Kasumi-1 (cell line): ENCODE measurements at places on chromosomes 11 and 22.

GRCh38 chr11:96906476-96906875, 516.7 kb downstream of the JRKL start:
- DNase-seq = no peak

DNA sequence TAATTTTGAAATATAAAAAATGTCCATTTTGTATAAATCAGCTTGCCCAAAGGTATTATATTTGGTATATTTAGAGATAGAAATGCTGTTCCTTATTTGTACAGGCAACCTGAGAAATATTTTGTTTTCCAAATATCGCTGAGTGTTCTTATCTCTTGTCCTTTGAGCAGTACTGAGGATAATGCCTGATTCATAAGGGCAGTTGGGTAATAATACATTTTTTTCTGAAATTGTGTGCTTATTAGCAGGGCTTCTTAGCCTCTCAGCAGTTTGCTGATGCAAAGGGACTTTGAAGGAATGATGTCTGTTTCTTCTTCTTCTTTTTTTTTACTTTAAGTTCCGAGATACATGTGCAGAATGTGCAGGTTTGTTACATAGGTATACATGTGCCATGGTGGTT, 69.1 kb downstream of the LDLRAD3 start:
- no peak for DNase-seq

DNA sequence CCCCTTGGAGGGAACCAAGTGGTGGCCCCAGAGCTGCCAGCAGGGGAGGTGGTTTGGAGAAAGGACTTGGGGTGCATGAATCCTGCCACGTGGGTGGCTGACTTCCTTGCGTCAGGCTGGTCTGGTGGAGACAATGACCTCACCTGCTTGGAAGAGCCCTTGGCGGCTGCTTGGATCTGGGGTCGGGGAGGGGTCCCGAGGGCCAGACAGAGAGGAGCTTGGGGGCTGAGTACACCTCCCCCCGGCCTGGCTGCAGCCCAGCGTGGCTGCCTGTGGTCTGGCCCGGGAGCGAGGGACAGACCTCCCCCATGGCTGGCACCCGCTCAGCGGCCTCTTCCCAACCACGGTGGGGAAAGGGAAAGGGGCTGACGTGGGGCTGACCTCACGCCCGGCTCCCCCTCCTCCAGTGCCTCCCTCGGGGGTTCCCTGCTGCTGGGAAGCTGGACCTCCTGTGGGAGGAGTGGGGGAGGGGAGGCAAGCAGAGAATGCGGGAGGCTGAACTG, 13.8 kb downstream of the LIF start:
- no peak for DNase-seq

GRCh38 chr11:130145311-130145812, 14.2 kb upstream of the ST14 start:
- no peak for DNase-seq

DNA sequence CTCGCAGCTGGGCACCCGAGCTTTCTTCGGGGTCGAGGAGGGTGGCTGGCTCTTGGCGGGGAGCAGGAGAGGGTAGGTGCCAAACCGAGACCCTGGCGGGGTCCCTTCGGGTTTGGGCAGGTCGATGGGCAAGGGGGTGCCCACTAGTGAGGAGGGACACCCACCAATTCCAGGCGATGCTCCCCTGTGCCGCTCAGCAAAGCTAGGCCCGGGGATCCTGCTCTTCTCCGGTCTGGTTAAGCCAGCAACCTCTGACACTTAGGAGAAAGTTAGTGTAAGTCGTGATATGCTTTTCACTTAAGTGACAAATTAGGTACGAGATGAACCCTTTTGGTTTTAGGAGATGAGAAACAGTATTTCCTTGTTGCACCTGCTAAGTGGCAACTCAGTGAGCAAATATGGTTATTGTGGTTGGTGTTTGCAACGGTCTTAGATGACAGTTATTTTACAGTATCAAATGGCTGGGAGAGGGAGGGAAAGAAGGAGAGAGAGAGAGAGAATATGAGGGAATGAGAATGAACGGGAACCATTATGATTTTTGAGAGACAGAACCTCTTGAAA, 565 bp downstream of the NUCB2 start:
- peak; percentile 71 for DNase-seq

DNA sequence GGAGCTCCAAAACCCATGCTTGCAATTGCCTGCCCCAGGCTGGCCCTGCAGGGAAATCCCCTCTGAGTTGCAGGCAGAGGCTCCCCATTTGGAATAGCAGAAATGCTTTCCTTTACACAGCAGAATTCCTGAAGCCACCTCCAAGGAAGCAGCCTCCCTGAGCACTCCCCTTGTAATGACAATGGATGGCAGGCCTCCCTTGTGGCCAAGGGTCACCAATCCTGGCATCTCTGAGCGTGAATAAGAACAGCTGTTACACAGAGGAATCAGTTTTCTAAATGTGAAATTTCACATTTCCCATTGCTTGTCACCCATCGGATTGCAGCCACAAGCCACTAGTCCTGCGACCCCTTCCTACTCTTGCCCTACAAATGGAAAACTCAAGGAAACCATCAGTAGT, 107.6 kb downstream of the GALNT18 start:
- no peak for DNase-seq

DNA sequence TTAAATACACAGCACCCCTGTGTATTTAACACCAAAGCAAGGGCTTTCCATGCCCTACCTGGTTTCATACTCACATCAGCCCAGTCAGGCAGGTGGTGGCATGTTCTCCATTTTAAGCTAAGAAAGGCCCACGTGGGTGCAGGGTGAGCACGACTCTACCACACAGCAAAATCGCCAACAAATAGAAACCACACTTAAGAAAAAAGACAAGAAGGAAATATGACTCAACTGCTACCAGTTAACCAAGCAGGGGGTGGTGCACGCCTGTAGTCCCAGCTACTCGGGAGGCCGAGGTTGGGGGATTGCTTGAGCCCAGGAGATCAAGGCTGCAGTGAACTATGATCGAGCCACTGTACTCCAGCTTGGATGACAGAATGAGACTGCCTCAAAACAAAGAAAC, 35.2 kb upstream of the TFIP11 start:
- DNase-seq = no peak

DNA sequence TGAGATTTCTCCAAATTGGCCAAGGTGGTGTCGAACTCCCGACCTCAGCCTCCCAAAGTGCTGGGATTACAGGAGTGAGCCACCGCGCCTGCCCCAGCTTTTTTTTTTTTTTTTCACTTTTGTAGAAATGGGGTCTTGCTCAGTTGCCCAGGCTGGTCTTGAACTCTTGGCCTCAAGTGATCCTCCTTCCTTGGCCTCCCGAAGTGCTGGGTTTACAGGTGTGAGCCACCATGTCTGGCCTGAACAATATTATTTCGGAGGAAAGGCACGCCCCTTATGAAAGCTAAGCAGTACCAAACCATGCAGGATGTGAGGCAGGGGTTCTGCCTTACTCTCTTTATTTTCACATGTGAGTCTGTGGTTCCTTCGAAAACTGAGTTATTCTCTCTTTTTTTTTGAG, 16.1 kb downstream of the MTCH2 start:
- DNase-seq = no peak

DNA sequence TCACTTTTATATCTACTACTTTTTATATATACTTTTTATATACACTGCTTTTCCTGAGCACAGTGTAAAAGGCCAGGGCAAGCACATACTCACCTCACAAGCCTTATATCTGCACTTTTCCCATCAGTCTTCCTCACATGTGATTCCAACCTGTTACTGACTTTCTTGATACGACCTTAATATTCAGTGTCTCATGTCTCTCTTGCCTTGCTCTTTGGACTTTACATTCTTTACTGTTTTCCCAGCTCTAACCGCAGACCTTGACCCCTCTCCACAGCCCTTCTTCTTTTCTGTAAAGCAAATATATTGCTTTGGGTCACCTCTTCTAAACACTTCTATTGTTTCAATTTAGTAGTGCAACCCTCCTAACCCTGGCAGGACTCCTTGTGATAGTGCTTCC, 353.1 kb upstream of the ANO5 start:
- no peak for DNase-seq

- DNase-seq = peak; percentile 72
Measured at GRCh38 chr22:46116491-46116958, 33.8 kb upstream of the PPARA start.

GRCh38 chr11:14972581-14973495, 687 bp upstream of the CALCA start:
- no peak for DNase-seq

DNA sequence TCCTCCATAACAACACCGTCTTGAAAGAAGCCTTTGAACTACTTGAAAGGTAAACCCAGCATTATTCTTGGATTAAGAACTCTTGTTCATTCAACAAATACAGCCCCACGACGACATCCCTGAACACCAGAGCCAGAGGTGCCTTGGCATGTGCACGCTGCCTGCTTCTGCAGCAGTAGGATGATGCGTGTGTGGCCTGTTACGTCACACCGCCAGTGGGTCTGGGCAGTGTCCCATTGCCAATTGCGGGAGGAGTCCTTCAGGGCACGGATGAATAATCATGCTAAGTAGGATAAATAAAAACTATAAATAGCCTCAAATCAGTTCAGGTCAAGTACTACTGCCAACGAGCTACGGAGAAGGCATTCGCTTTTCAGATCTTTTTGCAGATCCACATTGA, 380.5 kb downstream of the SHANK2 start:
- DNase-seq = no peak

DNA sequence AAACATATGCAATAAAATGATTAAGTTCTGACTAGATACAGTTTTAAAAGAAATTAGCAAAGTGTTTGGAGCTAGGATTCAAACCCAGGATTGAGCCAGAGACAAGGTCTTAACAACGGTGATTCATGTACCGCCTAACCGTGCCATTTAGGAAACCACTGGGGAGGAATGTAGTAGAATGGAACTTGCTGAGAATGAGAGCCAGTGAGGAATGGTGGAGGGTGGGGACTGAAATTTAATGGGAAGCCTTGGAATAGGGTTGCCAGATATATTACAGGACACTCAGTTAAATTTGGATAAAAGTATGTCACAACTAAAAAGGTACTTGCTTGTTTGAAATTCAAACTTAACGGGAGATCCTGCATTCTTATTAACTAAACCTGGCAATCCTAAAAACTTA, 30.4 kb upstream of the TMEM86A start:
- DNase-seq = no peak

- DNase-seq = no peak
Measured at GRCh38 chr11:75308116-75308515, 43.3 kb downstream of the ARRB1 start.

GRCh38 chr11:96763244-96763643, 373.4 kb downstream of the JRKL start:
- DNase-seq = no peak

DNA sequence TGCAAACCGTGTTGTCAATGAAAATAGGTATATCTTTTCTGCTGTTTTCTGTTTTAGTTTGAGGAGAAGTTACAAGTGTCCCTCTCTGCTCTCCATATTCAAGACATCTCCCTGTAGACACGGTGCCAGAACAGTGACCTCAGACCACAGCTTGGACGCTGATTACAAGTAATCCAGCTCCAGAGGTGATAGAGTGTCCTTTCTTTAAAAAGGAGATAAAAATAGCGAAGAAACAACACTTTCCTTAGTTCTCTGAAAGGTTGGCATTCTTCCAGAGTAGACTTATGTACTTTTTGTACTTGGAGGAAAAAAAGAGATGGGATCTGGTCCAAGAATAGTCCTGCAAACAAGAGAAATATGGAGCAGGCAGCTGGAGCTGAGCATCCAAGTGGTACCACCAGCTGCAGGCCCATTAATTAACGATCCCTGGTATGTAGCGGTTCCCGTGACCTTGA, 43.0 kb upstream of the WT1 start:
- no peak for DNase-seq

DNA sequence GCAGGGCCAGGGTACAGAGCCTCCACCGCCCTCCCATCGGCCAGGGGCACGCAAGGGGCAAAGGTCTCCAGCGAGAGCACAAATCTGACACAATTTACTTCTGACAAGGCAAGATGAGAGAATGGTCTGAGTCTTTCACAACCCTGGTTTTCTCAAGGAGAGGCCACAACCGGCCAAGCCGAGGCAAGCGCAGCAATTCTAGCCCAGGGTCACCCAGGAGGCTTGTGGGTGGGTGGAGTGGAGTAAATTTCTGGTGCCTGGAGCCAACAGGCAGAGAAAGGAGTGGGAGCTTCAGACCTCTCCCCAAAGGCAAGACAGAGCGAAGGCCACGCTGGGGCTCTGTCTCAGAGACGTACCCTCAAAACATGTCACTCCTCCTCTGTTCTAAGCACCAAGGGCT, 9.3 kb downstream of the LARGE2 start:
- DNase-seq = no peak

DNA sequence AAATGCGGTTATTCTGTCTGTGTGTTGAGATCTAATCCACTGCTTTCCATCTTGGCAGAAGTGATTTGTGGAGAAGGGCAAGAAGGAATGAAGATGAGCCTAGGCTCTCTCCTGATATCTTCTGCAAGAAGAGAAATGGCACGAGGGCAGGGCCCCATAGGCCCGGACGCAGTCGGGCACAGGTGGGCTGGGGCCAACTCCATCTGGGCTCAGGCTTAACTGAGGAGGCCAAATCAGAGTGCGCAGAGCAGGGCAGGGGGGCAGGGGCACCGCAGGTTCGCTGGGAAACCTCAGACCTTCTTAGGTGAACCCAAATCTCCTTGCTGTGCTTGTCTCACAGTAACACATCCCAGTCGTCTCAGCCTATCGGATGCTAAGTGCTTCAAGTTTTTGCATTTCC, 32.8 kb upstream of the BID start:
- no peak for DNase-seq

- no peak for DNase-seq
Measured at GRCh38 chr11:87306262-87306851, 268.6 kb downstream of the TMEM135 start.

- no peak for DNase-seq
Measured at GRCh38 chr22:47337161-47337621, 574.7 kb downstream of the TBC1D22A start.

- no peak for DNase-seq
Measured at GRCh38 chr11:79406376-79406775, 34.5 kb downstream of the TENM4 start.

GRCh38 chr11:106461839-106462545, 384.5 kb downstream of the AASDHPPT start:
- DNase-seq = no peak

GRCh38 chr22:30610299-30610698, 3.3 kb downstream of the TCN2 start:
- DNase-seq = no peak

DNA sequence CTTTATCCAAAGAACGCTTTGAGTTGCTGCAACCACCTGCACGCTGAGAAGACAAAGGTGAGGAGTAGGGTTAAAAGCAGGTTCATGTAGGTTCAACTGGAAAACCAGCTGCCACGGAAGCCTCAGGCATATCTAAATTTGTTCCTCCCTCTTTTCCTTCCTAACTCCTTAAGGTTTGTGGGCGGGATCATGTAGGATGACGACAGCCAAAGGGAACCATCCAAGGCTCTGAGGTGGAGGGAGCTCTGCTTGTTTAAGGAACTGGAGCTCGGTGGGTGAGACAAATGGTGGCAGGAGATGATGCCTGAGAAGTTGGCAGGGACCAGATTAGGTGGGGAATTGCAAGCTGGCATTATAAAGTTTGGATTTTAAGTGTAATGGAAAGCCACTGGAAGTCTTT, 60.3 kb downstream of the SPON1 start:
- no peak for DNase-seq

- DNase-seq = no peak
Measured at GRCh38 chr11:77144857-77145428, 16.9 kb downstream of the MYO7A start.
